Tongue (tissue), 3 donors: ENCODE measurements at places on chromosomes 13 and 19. TPM values are rescaled to one million over a fixed set of nuclear protein-coding genes. Genes with fewer than 3 reads are reported as not detected.

CGB2 gene
- total RNA-seq, result not detected

PRTN3 gene
- 3.3 TPM for total RNA-seq

CEACAM21 gene
- total RNA-seq, result 2.6 TPM

LHB gene
- total RNA-seq, result not detected

ICAM5 gene
- not detected for total RNA-seq

KLK13 gene
- 4.8 TPM for total RNA-seq

SEMA6B gene
- total RNA-seq, result 15.4 TPM

LGALS14 gene
- total RNA-seq, result not detected

SHISA7 gene
- total RNA-seq, result not detected

LSM4 gene
- 143 TPM for total RNA-seq

COX7A1 gene
- total RNA-seq, result 39.5 TPM

RFPL4A gene
- 2.5 TPM for total RNA-seq

C1QTNF9B gene
- total RNA-seq, result not detected

PLPPR3 gene
- total RNA-seq, result 0.31 TPM

RHPN2 gene
- total RNA-seq, result 4.1 TPM

CHST8 gene
- total RNA-seq, result 0.41 TPM

SULT2A1 gene
- total RNA-seq, result not detected

CEACAM3 gene
- not detected for total RNA-seq

CAMSAP3 gene
- 7.0 TPM for total RNA-seq

AP1M2 gene
- 13.8 TPM for total RNA-seq

LILRB4 gene
- 0.51 TPM for total RNA-seq

PGLYRP1 gene
- 0.82 TPM for total RNA-seq

NAA16 gene
- 36.3 TPM for total RNA-seq
